ENCODE measurements at places on chromosomes 2 and 18.

DNA sequence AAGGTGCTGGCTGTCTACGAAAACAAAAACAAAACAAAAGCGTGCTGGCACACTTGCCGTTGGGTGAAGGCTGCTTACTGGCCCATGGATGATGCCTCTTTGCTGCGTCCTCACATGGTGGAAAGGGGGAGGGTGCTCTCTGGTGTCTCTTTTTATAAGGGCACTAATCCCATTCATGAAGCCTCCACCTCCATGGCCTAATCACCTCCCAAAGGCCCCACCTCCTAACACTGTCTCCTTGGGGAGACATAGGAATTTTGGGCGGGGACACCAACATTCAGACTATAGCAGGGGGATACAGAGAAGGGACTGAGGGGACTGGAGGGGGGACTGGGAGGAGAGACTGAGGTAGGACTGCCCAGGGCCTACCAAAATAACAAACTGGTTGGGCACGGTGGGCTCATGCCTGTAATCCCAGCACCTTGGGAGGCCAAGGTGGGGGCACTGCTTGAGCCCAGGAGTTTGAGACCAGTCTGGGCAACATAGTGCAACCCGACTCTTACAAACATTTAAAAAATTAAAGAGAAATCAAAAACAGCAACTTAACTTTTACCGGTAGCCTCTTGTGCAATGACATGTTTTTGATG lies 14.5 kb downstream of the PTMA start:
- no peak for DNase-seq

- no peak for DNase-seq
Measured at GRCh38 chr2:69214898-69215297, 172.1 kb downstream of the GFPT1 start.

- DNase-seq: no peak
Measured at GRCh38 chr2:84217456-84217855, 241.6 kb downstream of the SUCLG1 start.

DNA sequence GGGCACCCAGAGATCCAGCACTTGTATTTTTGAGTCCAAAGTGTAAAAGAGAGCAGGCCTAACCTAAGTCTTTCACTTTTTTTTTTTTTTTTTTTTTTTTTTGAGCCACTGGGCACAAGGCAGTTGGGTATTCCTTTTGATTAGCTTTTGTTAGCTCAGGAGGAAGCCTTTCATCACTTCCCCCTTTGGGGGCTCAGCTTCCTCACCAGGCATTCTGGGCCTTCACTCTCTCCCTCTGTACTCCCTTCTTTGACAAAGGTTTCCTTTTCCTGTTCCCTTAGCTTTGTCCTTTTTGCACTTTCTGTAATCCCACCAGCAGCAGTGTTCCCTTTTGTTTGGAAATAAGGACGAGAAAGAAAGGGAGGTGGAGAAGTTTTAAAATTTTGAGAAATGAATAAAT lies 88.2 kb downstream of the PKP4 start:
- DNase-seq: no peak

DNA sequence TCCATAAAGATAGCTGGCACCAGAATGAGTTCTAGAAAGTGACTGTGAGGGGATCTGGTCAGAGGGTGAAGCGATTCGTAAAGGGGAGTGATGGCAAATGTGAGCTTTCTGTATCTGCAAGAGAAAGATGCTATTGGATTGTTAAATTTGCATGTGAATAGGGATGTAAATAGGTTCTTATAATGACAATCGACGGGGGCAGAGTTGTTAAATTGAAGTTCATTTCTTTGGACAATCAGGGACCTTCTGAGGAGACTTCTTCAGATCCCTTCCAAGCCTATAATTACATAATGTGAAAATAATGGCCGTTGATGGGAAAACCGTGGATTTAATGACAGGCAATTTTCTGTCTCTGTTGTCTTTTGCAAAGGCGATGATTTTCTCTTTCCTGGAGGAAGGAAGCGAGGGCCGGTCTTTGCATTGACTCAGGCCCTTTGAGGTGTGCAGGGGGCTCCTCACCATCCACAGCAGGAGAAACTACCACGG lies 52.2 kb upstream of the TMEM18 start:
- no peak for DNase-seq

- DNase-seq: no peak
Measured at GRCh38 chr2:223835701-223836532, 1.5 kb downstream of the AP1S3 start.

- no peak for DNase-seq
Measured at GRCh38 chr2:129741165-129741564, 238.3 kb upstream of the RAB6C start.

- no peak for DNase-seq
Measured at GRCh38 chr2:236785611-236786057, 216.0 kb downstream of the ACKR3 start.

DNA sequence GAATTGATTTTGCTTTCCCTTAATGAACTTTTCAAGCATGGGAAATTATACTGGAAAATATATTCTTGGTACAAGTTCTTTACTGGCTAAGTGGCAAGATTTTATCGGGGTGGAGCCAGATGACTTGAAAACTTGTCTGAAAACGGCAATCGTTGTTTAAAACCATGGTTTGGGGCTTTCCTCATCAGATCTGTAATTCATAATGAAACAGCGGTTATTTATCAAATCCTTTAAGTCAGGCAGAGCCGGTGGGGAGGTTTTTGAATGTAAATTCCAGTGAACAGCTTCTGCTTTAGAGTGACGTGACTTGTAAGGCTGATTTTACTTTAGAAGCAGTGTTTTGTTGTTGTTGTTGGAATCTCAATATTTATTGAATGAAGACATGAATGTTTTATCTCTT lies 2.6 kb downstream of the SEC11C start:
- no peak for DNase-seq

GRCh38 chr2:231780123-231780908 lies 766 bp downstream of the PDE6D start:
- no peak for DNase-seq

DNA sequence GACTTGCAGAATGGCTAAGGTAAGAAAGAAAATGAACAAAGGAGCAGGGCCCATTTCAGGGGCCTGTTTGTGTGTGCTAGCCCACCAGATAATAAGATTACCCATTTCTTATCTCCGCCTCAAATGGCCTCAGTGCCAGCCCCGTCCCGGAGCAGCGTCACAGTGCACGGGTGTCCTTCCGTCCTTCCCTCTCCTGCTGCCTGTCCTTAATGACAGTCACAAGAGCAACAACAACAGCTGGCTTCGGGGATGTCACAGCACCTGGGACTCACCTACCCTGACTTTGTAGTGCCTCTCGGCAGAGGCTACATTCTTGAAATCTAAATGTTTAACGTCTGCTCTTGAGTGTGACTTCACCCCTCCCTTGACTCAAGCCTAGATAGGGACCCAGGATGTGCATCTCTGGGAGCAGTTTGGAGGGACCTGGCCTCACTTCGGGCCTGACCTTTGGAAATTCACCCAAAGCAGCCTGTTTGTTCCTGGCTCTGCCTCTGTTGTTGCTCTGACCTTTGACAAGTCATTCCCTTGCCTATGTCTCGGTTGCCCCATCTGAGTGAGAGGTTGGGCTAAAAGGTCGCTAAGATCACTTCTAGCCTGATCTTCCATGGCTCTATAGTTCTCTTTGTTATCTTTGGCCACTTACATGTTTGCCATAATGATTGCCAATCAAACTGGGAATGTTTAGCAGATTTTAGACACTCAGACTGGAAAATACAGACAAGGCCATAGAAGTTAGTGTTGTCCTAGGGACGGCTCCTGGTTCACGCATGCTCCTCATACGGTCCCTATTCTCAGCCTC lies 122.5 kb downstream of the KLHL29 start:
- DNase-seq: no peak

DNA sequence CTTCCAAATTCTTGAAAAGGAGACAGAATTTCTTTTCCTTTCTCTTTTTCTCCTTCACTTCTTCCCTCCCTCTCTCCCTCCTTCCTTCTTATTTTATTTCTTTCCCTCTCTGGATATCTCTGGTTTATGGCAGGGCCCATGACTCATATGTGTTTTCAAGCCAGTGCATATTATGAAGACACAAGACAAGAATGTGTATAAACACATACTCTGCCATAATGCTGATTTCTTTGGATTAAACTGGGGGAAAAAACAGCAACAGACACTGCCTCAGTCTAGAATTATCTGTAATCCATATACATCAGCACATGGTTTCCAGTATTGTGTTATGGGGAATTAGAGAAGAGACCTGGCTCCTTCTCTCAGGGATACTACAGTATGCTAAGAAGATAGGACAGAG lies 82.8 kb upstream of the CPO start:
- DNase-seq: no peak

DNA sequence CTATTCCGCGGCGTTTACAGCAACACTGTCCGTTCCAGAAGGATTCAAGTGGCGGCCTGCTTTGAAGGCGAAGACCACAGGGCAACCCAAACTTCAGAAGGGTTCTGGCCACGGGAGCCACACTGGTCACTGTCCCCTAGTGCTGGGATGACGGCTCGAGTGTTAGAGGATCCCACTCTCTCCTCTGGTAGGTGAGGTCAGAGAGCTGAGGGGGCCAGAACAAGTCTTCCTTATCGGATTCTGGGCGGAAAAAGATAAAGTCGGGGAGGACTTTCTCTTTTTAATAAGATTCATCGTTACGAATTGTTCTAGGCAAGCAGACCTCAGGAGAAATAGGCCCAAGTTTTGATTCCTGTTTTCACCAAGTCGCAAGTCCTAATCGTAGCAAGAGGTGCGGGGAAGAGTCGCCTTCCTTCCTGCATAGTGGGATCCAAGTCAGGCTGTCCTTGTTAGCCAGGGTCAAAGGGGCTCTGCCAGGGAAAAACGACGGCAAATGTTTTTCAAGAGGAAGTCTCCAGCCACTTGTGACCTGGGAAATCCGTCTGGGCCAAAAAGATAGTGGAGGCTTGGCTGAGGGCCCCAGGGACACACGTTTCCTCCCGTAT lies 864 bp upstream of the MYL12A start:
- peak; percentile 24 for DNase-seq

DNA sequence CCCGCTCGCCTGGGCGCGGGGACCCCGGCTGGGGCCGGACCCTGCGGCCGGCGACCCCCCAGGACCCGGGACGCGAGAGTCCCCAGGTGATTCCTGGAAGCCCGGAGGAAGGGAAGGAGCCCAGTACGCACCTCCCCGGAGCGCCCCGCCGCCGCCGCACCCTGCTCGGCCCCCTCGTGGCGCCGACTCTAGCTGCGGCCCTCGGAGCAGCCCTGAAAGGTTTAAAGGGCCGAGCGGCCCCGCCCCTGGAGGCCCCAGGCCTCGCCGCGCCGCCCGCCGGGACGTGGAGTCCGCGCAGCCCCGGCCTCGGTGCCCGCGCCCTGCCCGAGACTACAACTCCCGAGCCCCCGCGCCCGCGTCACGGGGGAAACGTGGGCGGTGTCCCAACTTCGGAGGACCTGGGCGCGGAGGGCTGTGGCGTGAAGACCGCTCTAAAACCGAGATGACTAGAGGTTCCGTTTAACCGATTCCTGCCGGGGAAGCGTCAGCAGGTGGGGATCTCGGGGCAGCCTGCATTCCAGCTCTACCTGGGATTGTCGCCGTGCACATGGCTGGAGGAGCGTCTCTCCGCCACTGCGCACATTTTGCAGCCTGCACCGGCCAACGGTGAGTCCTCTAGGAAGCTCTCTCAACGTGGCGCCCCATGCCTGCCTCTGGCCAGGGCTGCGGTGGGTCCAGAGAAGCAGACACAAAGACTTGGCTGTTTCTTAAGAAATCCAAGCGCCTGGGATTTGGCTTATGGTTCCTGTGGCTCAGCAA lies at the start of gene TMEM150A:
TMEM150A (minus strand) TSS at position 223 of the 759 bp plus-strand sequence. CDS start 750 bp downstream, outside the sequence.
- DNase-seq: peak; percentile 86

- DNase-seq: no peak
Measured at GRCh38 chr2:191328150-191328809, 83.1 kb downstream of the MYO1B start.

- DNase-seq: no peak
Measured at GRCh38 chr2:27891673-27892105, 1.2 kb downstream of the BABAM2 start.

- no peak for DNase-seq
Measured at GRCh38 chr2:240685771-240686371, 3.2 kb upstream of the AQP12B start.
